NCI-H2171 treated with DMSO at 0.1 percent for 48 hours (cell line): ENCODE measurements at places on chromosomes 1 and 21.

- DNase-seq, result no peak
These were observed 386.1 kb downstream of the RWDD3 start for GRCh38 chr1:95620076-95620475.

DNA sequence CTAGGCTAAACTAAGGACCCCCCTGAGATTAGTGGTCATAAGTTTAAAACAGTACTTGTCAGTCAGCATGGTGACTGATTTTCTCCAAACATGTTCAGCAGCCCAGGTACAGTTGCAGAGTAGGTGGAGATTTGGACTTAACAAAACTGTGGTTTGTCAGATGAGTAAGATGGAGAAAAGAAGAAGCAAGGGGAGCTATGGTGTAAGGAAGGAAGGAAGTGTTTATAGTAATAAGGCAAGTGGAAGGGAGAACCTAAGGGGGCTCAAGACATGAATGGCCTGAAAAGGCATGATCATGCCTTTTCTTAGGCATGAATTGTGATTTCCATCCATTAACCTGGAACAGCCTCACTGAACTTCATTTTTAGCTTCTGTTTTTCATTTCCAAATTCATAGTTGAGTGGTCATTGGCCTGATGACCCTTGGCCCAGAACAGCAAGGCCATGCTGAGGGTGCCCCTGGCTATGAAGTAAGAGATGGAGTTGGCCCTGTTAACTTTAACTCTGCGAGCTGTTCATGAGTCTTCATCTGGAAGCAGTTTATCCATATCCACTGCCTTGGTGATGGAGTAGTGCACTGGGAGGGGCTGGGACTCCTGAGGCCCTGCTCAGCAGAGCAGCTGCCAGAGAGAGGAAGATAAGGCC is 60.7 kb downstream of the LRRC8D start:
- DNase-seq, result no peak

DNA sequence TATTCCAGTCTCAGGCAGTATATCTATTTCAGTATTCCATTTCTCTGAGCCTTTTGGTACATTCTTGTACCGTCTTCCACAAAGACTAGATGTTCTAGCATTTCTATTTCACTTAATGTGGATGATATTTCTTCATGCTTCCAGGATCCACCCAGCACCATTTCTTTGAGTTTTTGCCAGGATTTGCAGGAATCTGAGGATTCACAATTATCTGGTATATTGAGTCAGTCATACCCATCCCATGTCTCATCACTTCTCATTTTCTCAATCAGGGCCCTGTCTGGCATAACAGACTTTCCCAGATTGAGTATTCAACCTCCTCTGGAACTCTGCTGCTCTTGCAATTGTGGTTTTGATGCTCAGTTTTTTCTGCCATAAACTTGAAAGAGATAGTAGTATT is 20.9 kb upstream of the COL11A1 start:
- no peak for DNase-seq

DNA sequence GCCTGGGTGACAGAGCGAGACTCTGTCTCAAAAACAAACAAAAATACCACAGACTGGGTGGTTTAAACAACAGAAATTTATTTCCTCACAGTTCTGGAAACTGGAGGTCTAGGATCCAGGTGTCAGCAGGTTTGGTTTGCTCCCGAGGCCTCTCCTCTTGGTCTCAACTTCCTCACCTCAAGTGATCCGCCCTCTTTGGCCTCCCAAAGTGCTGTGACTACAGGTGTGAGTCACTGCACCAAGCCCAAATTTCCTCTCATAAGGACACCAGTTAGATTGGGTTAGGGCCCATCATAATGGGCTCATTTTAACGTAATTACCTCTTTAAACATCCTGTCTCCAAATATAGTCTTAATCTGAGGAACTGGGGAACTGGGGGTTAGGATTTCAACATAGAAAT is 35.5 kb downstream of the MFSD2A start:
- DNase-seq, result no peak

- no peak for DNase-seq
These were observed 17.2 kb downstream of the PTP4A2 start for GRCh38 chr1:31920956-31921355.

DNA sequence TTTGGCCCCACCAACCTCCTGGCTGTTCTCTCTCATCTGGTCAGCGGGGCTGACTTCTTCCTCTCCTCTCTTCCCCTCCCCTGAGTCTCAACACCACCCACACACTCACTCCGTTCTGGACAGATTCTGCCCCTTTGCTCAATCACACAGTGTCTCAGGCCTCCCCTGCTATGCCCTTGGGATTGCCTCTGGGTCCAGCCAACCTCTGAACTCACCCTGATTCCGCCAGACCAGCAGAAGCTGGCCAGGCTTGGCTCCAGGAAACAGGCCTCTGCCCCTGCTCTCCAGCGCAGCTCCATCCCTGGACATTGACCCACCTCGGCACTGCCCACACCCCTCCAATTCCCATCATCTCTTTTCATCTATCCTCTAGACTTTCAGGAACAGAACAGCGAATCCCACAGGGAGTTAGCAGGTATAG is 22.1 kb downstream of the AHDC1 start:
- DNase-seq, result no peak

GRCh38 chr1:178501705-178502329 is 5.1 kb upstream of the CLEC20A start:
- peak; percentile 49 for DNase-seq

DNA sequence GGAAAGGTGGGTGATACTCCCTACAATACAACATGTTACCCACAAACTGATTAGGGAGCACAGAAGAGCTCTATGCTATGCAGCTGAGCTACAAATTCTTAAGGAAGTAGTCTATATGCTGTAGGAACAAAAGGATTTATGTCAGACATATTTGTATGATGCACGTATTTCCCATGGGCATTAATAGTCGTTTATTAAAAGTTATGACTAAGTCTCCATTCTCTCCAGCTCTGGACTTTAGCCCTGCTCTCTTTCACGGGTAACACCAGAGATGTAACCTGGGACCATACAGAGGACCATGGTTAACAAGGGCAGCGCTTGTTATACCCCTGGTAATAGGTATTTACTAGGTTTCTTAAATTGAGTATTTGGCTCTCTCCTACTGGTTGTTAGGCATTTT is 168.2 kb upstream of the C1orf105 start:
- DNase-seq, result no peak

- DNase-seq, result no peak
These were observed 18.4 kb upstream of the COL6A2 start for GRCh38 chr21:46079352-46080170.

DNA sequence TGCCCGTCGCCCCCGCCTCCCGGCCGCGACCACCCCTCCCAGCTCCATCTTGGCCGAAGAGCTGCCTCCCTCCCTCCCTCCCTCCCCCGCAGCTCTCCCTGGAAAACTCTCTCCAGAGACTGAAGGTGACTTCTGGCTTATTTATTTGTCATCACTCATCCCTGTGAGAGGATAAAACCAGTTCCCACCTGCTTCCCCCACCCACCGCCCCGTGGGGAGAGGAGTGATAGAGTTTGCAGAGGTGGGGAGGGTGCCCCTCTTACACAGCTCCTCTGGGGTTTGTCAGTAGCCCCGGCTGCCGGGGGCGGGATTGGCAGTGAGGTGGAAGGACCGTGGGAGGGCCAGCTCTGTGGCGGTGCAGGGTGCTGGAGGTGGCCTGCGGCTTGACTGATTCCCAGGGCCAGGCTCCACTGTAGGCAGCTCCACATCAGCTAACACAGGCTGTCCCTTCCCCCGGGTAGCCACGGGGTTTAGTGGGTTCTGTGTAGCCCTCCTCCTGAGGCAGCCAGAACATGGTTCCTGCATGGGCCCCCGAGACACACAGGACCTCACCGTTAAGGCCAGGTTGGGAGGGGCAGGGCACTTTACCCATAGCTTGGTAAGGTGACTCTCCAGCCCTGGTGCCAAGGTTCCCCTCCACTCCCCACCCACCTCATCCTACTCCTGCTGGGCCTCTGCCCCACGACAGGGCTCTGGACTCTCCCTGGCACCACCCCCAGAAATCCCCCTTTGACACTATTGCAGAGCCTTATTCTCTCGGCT is 62.2 kb downstream of the ELK4 start:
- DNase-seq, result peak; percentile 45

DNA sequence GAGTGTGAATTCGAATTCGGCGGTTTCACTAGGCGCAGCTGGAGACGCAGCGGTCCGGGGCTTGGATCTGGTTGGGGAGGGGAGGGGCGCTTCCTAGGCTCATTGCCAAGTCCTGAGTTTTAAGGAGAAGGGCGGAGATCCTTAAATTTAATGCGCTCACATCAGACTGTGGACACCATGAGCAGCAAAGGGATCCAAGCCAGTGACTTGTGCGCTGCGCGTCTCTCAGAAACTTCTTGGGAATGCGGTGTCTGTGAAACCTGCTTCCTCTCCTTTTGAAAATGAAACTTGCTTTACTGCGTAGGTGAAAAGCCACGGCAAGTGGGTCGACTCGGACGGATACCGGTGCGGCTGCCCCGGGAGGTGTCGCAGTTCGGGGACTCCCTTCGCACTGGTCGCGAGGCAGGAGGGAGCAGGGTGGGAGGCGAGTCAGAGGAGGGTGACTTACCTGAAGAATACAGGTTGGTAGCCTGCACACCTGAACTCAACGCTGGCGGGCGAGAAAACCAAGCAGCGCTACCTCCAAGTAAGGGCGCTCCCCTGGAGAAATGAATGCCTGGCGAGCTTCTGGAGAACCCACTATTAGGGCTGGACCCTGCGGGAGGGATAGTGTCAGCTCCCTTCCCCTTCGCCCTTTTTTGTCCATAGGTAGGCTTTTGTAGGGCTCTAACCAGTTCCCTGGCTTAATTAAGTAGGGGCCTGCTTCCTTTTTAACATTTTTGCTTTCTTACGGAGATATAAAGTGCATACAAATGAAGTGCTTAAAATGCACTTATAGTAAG is 992 bp downstream of the TENT5C start:
- peak; percentile 46 for DNase-seq

DNA sequence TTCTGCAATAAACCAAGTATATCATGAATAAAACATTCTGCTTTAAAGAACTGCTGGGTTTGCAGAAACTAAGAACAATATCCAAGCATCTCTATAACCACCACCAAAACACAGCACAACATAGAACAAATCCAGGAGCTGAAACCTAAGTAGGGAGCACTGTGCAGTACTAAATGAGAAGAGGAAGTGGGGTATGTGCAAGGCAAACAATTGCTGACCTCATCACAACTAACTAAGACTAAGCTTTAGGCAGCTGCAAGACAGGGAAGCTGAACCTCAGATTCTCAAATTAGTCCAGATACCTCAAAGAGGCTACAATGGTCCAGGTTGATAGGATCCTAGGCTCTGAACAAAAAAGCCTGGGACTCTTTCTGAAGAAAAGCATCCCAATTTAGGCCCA is 172.6 kb downstream of the SLC44A5 start:
- no peak for DNase-seq

DNA sequence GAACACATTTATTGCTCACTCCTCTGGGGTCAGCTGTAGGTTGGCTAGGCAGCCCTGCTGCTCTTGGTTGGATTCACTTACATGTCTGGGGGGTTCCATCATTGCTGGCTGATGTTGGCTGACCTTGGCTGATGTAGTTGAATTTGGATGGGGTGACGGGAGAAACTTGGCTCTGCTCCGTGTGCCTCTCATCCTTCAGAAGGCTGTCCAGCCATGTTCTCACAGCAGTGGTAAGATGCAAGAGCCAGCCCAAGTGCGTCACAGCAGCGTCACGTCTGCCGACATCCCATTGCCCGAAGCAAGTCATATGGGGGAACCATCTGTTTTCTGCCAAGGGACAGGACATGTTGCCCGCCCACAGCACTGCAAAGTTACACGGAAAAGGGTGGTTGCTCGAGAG is 613.5 kb downstream of the MATN1 start:
- DNase-seq, result no peak

GRCh38 chr1:84502927-84503326 is 3.3 kb upstream of the SPATA1 start:
- no peak for DNase-seq

DNA sequence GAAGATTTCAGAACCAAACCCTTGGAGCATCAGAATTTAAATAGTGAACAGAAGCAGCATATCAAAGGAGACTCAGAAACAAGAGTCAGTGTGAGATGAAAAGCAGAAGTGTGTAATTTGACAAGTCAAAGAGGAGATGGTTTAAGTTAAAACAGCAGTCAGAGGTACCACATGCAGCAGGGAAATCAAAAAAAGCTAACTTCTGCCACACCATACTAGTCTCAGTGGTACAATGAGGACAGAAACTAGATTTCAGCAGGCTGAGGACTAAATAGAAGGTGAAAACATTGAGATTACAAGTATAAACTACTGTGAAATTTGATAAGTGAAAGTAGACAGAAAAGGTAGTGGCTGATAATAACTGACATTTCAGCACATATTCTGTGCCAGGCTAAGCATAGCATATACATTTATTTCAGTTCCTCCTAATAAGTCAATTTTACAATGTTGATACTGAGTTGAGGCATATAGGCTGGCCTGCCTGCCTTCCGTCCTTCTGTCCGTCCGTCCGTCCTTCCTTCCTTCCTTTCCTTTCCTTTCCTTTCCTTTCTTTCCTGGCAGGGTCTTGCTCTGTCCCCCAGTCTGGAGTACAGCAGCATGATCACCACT is 12.6 kb downstream of the SUCO start:
- DNase-seq, result no peak
